Stimulated activated CD4-positive, alpha-beta T cell treated with anti-CD3 and anti-CD28 coated beads, Interleukin-4, amount 100 ng/mL, for 4 hours (primary cell): ENCODE measurements at places on chromosomes 7 and 10.

DNA sequence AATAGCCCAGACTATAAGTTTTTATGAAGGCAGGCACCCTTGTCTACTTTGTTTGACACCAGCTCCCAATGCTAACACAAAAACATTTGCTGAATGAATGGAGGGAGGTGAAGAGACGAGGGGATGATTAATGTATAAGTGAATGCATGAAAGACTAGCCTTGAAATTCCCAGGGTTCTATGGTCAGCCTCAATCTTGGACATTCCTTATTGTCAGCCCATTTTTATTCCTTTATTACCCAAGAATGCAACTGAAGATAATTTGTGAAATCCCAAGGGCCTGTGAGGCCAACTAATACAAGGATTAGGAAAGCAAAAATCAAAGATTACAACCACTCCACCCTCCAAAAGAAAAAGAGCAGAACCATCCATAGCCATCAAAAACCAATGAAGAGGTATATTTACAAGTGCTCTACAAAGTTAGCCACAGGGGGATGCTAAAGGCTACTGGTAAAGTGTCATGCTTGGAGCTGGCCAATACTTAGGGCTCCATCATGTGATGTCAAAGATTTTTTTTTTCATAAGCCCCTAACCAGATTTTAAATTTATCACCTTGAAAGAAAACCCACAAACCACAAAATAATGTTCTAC lies 40.0 kb upstream of the ASAH2 start:
- no peak for DNase-seq

GRCh38 chr7:97174303-97174702 lies 56.8 kb downstream of the SDHAF3 start:
- DNase-seq, result no peak

DNA sequence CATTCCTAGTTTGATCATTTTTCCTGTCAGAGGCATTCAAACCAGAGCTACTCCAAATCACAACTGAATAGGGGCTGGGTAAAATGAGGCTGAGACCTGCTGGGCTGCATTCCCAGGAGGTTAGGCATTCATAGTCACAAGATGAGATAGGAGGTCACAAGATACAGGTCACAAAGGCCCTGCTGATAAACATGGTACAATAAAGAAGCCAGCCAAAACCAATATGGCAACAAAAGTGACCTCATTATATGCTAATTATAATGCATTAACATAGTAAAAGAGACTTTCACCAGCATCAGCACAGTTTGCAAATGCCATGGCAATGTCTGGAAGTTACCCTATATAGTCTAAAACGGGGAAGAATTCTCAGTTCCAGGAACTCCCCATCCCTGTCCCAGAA lies 37.3 kb downstream of the TWIST1 start:
- DNase-seq, result no peak

DNA sequence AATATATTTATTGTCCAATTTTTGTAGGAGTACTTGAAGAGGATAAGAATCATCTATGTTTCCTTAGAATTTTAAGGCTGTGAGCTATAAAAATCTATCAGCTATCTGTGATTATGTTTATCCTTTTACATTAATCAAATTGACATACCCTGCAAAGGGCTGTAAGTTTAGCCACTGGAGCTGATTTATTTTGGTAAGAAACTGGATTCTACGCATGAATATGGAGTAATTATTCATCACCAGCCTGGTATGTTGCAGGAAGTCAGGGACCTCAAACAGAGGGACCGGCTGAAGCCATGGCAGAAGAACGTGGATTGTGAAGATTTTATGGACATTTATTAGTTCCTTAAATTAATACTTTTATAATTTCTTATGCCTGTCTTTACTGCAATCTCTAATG lies 696.9 kb downstream of the DNAJB9 start:
- no peak for DNase-seq

DNA sequence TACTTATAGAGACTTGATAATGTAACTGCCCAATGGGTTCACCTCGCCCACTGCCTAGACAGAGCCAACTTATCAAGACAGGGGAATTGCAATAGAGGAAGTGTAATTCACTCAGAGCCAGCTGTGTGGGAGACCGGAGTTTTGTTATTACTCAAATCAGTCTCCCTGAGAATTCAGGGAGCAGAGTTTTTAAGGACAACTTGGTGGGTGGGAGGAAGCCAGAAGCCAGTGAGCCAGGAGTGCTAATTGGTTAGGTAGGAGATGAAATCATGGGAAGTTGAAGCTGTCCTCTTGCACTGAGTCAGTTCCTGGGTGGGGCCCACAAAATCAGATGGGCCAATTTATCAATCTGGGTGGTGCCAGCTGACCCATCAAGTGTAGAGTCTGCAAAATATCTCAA lies 20.1 kb upstream of the C7orf33 start:
- no peak for DNase-seq

GRCh38 chr7:1945558-1945957 lies 275.5 kb downstream of the ELFN1 start:
- no peak for DNase-seq

- DNase-seq, result no peak
Measured at GRCh38 chr7:7051206-7051877, 131.0 kb upstream of the C1GALT1 start.

DNA sequence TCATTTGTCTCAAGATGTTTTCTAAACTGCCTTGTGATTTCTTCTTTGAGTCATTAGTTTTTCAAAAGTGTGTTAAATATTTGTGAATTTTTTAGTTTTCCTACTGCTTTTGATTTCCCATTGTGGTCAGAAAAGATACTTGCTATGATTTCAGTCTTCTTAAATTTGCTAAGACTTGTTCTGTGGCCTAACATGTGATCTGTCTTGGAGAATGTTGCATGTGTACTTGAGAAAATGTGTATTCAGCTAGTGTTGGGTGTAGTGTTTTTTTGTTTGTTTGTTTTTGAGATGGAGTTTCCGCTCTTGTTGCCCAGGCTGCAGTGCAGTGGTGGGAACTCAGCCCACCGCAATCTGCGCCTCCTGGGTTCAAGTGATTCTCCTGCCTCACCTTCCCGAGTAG lies 28.6 kb downstream of the BMPR1A start:
- DNase-seq, result no peak

- no peak for DNase-seq
Measured at GRCh38 chr7:29612596-29612995, 49.0 kb downstream of the PRR15 start.

- no peak for DNase-seq
Measured at GRCh38 chr7:115968171-115968570, 62.4 kb downstream of the TFEC start.

GRCh38 chr7:3028758-3029093 lies 14.9 kb downstream of the CARD11 start:
- no peak for DNase-seq

- no peak for DNase-seq
Measured at GRCh38 chr7:110600956-110601355, 490.0 kb upstream of the LRRN3 start.

GRCh38 chr10:118237930-118238329 lies 104.2 kb downstream of the FAM204A start:
- DNase-seq, result no peak

DNA sequence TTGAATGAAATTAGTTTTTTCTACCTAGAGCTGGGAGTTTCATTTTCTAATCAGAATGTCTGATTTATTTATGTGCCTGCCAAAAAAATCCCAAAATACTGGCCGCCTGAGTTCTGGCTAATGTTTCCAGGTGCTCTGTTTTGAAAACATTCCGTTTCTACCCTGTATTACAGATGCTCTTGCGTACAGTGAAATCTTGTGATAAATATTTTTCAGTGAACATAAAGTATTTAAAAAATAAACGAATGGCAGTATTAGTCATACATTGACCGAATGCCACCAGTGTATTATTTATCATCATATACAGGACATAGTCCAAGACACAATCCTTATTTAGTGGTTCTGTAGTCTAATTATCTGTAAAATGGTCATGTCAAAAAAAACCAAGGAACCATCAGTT lies 102.8 kb downstream of the KAT6B start:
- DNase-seq, result no peak

- no peak for DNase-seq
Measured at GRCh38 chr7:42238709-42239366, 1.8 kb upstream of the GLI3 start.

DNA sequence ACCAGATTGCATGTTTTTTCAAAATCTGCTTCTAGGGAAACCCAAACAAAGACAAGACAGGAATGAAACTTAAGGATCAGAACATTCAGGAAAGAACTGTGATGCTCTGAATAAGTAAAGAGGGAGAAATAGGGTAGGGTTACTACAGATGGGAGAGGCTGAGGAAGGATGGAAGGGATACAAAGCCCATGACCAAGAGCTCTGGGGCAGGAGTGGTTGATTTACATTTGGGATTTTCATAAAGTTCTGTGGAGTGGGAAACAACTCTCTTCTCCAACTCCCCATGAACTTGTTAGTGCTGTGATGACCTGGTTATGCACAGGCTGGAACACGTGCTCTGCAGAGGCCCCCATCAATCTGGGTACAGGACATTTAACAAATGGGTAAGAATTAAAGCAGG lies 216.0 kb upstream of the KLF14 start:
- no peak for DNase-seq

- no peak for DNase-seq
Measured at GRCh38 chr10:130747946-130748345, 563.6 kb downstream of the TCERG1L start.

- DNase-seq, result no peak
Measured at GRCh38 chr7:99835189-99835588, 7.4 kb downstream of the CYP3A43 start.

- no peak for DNase-seq
Measured at GRCh38 chr7:80740778-80741545, 102.5 kb downstream of the CD36 start.

- no peak for DNase-seq
Measured at GRCh38 chr7:51949726-51950644, 633.4 kb upstream of the COBL start.

DNA sequence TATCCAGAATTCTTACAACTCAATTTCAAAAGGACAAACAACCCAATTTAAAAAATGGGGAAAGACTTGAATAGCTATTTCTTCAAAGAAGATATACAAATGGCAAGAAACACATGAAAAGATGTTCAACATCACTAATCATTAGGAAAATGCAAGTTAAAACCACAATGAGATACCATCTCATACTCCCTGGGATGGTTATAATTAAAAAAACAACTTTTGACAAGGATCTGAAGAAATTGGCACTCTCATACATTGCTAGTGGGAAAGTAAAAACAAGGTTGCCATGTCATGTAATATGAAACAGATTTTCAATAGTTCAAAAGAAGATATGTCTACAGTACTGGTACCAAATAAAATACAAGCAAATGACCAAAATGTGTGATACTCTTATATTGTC lies 9.0 kb downstream of the OAT start:
- DNase-seq, result no peak

GRCh38 chr7:154096-154799 lies 38.1 kb upstream of the FAM20C start:
- no peak for DNase-seq

- DNase-seq, result no peak
Measured at GRCh38 chr7:7176406-7177043, 5.8 kb upstream of the C1GALT1 start.

- DNase-seq, result no peak
Measured at GRCh38 chr10:123726836-123727235, 60.7 kb downstream of the GPR26 start.
